ENCODE measurements at places on chromosomes 7 and 10.

GRCh38 chr10:47159361-47160260, 140.4 kb upstream of the GDF10 start:
- no peak for DNase-seq

DNA sequence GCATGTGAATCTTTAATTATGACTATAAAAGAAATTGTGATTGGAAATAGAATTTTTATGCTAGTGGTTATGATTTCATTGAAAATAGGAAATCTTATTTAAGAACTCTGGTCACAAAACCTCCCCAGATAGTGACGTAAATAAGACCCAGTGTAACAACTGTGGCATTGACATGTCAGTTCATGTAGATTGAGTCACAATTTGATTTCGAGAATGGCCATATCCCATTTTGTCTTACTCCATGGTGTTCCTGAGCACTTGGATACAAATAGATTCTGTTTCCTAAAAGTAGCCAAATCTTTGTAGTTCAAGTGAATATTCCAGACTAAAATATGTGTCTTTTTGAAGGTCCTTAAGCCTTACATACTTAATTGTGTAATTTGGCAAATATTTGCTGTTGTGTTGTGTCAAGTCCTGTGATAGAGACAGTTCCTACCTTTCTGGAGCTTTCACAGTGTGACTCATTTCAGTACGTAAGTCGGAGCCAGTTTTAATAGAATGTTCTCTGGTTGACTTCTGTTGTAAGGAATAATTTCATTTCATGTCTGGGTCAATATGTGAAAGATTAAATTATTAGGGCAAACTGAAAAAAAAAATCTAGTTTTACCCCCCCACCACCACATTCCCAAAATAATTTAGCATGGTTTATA, 37.1 kb upstream of the TOMM7 start:
- DNase-seq: no peak

DNA sequence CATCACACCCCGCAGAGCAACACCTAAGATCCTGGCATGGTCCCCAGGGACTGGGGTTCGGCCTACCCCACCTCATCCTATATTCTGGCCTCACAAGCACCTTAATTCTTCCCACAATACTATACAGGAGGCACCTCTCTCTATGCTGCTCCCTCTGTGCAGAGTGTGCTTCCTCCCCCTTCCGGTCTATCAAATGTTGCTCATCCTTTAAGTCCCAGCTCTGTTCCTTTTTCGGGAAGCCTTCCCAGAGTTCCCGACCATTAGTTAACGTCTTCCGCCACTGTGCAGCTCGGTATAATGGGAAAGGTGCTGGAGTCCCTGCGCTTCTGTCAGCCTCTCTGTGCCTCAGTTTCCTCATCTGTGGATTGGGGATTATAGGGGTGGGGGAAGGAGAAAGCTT, 21.8 kb downstream of the PALD1 start:
- no peak for DNase-seq

DNA sequence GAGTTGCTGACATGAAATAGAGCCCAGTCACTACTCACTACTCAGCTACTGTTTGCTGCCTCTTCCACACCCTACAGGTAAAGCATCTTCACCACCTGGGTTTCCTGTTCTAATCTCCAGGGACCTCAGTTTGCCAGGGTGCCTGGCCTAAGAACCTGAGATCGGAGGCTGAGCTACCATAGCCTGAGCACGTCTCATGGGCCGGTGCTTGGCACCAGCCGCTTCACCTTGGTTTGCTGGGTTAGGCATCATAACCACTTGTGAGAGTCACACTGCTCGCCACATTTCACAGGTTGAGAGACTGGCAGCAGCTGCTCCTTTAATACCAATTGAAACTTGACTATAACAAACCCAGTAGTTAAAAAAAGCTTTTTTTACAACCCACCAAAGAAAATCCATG, 75.1 kb downstream of the EMX2 start:
- DNase-seq: no peak

DNA sequence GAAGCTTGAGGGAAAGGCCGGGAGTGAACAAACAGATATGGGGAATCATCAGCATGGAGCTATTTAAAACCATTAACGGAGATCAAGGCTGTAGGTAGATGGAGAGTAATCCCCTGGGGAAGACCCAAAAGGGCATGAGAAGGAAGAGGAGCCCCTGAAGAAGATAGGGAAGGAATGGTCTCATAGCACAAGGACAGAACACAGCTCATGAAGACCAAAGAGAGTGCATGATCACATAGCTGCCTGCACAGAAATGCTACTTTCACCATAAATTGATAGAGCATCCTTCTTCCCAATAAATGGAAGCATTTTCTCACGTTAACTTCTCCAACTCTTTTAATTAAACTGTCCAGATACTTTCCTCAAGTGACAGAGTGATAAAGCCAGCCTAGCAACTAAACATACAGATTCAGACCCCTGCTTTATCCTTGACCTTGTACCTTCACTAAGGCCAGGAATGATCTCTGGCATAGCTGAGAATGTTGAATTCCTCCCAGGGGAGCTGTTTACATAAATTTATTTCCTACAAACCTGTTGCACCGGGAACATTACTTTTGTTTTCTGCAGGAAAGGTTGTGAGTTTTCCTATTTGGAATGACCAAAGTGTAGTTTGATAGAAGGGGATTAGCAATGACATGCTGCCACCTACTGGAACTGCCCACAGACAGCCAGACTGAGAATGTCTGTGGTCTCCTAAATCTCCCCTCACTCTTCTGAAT, 110.8 kb upstream of the LRGUK start:
- peak; percentile 43 for DNase-seq

DNA sequence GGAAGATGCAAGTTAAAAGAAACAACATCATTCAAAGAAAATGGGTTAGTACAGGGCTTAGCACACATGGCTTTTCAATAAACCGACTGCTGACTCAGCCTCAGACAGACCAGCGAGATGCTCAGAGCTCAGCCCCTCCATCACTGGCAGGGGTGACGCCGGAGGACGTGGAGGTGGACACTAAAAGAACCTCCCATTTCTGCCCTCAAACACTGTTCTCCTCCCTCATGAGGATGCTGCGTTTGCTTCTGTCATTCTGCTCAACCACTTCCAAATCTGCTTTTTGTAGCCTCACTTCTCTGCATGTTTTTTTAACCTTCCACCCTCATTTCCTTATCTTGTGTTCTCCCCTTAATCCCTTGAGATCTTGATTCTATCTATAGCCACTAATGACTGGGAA, 15.3 kb downstream of the DENND11 start:
- no peak for DNase-seq

DNA sequence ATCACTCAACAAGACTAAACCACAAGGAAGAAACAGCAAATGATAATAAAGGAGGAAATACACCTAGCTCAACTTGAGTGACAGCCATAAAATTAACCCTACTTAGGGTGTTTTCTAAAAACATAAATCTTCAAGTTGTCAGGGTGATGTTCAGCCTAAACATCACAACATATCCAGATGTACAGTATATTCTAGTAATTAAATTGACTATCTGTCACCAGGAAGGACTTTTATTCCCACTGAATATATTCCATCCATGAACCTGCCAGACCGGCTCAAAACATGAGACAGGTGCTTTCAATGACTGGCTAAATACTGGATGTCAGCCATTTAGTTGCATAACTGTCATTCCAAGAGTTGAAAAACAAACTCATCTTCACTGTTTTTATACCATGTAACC, 298.1 kb upstream of the NEBL start:
- no peak for DNase-seq

DNA sequence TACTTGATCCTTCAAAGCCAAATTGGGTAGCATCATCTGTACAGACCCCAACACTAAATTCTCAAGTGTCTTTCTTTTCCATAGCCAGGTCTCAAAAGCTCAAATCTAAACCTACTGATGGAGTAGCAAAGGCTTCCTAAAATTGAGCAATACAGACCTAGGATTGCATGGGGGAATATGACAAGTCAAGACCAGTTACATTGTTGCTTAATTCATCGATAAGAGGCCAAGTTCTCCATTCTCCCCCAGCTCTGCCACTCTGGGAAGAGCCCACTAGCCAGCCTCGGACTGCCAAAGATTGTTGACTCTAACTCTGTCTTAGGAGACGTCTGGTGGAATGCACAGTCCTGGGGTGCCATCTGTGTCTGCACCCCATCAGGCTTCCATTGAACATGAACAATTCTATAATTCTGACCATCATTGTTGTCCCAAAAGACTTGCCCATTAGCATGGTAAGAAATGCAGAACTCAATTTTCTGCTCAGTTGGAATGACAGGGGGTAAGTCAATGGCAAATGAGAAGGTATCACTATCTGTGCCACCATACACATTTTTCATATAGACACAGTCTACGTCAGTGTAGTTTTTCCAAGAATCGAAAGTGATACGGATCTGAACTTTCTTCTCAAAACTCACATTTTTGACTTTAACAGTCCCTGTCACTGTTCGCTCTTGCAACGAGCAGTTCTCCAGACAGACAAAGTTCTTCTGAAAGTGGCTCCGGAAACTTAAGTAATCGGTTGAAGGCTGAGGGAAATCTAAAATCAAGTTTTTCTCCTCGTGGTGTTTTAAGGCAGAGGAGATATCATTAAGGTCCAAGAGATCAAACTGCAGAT, 2.9 kb downstream of the PPP1R3C start:
- DNase-seq: no peak

- DNase-seq: no peak
Measured at GRCh38 chr7:3641582-3641981, 340.5 kb downstream of the SDK1 start.

DNA sequence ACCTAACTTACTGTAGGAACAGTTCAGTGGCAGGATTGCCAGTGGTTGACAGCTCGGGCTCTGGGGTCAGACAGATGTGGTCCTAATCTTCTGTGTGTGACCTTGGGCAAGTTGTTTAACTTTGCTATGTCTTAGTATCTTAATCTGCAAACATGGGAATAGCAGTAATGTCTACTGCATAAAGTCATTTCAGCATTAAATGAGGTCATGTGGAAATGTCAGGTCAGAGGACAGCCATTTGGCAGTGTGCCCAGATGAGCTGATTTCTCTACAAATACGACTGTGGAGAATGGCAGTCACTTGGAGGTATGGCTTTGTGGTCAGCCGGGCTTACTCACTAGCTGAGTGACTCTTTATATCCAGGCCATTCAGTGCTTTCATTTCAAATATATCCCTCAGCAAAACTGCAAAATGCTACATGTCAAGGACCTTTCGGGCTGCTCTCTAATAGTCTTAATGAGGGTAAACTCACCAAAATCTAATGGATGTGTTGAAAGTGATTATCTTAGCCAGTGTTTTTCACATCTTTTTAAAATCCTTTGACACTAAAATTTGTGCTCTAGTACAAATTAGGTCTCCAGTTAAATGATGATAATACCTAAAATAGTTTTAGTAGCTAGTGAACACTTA, 171.4 kb downstream of the ST7 start:
- DNase-seq: peak; percentile 97

DNA sequence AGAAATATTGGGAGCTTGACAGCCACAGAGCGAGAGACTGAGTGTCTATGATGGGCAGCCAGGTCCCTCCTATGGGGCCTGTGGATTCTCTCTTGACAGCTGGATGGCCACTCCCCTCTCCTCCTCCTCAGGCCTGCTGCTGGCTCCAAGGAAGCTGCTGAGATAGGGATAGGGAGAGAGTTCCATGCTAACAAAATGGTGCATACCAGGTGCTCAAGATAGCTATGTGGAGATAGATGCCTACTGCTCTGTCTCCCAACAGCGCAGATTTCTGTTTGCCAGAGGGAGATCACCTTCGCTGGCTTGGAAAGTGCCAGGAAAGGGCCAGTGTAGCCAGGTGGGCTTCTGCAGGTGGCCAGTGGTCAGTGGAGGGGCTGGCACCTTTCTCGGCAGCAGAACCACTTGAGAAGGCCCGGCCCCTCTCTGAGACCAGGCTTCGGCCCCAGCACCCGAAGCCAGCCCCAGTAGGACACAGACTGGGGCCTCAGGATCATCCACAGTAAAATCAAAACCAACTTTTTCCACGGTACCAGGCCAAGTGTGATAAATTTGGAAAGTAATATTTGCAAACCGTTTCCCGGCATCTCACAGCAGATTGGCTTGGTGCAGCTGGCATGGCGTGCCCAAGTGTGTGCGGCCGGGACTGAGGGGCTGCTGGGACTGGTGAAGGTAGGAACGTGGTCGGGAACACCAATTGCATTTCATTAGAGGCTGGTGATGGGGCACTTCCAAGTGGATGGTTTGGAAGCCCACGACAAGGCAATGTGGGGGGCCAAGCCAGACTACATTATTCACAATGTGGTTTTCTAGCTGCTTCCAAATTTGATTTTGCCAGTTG, 139.6 kb downstream of the PTPN20 start:
- no peak for DNase-seq

DNA sequence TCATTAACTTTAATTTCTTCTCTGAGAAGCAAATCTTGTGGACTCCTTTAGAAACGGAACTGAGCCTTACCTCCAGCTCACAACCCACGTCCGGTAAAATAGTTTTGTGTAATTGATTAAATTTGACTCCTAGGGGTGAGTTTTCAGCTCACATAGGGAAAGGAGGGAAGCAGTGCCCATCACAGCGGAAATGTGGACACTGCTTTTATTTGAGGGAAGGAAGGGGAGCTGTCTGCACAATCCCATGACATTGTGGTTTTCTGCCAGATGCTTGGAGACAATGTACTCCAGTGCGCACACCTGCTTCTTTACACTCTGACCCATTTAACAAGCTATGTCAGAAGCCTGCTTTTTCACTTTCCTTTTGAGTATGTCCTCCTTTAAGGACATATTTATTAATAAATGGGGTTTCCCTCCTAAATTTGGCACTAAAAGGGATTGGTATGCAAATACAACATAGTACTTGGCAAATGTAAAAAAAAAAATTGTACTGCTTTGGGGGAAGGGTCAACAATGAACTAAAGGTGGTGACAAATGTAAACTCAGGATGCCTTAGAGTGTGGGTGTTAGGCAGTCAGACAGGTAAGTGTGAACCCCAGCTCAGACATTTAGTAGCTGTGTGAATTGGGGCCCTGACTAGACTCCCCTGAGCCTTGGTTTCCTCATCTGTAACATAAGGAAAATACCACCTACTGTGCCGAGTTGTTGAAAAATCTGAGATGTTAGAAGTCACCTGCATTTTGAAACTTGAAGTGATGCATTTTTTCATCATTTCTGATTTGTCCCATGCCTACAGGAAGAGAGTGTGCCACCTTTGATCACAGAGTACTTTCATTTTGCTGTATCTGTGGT, 90.2 kb upstream of the KLF6 start:
- DNase-seq: no peak

DNA sequence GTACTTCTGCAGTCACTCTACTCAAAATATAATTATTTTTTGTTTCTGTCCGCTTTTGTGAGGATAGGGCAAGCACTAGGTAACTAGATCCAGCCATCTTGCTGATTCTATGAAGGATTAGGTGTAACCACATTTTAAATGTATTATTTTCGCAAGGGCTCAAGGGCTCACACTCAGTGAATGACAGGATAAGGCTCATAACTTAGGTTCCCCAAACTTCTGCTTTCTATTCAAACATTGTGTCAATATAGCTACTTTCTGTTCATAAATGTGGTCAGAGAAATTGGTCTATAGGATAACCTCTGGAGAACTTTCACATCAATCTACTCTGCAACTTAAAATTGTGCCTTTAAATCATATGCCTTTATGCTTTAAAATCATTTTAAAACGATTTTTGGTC, 1141.2 kb downstream of the SORCS1 start:
- no peak for DNase-seq

All from astrocyte of the spinal cord (primary cell).